Renal cortex interstitium (tissue), 15 donors: ENCODE measurements at places on chromosomes 4 and X.

DNA sequence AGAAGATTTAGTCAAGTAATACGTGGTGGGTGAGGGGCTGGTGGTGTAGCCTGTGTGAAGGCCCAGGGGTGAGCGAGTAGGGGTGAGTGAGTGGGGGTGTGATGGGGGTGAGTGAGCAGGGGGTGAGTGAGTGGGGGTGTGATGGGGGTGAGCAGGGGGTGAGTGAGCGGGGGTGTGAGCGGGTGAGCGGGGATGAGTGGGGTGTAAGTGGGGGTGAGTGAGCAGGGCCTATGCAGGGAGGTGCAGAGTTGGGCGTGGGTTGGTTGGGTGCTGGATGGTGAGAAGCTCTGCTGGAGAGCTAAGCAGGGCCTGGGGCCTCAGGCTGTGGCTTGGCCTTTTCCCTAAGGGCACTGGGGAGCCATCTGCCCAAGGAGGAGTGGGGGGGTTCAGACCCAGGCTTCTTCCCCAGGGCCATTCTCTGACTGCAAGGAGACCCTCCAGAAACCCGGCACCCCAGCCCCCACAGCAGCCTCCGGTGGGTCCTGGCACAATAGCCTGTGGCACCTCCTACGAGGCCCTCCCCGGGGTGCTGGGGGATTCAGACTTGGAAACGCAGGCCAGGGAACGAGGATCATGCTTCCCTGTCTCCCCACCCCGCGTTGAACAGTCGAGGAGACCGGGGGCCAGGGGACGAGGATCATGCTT lies 30.4 kb downstream of the SH3TC1 start:
- DNase-seq = no peak

DNA sequence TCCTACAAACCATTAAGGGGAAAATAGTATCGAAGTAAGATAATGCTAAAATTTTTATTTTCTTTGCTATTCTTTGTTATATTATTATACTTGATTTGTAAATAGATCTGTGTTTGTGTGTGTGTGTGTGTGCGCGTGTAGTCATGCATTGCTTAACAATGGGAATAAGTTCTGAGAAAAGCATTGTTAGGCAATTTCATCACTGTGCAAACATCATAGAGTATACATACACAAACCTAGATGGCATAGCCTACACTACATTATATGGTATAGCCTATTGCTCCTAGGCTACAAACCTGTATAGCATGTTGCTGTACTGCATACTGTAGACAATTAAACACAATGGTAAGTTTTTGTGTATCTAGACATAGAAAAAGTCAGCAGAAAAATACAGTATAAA lies 17.1 kb downstream of the MTTP start:
- DNase-seq = no peak

GRCh38 chr4:176844448-176844847 lies 51.7 kb upstream of the VEGFC start:
- no peak for DNase-seq

DNA sequence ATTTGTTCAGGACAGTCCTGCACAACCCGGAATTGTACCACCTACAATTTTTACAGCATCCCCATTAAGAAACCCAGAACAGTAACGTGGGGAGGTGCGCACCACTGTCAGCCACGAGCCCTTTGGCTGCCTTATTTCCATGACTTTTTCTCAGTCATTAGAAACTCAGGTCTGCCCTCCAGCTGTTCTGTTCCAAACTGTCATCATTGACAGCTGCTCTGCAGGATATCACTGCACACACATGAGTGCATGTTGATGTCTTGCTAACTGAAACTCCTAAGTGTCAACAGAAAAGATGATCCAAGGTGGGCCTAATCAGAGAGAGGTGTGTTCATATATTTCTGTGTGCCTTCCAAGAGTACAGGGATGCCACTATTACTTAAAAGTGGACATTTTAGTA lies 123.4 kb downstream of the PARM1 start:
- DNase-seq = no peak

DNA sequence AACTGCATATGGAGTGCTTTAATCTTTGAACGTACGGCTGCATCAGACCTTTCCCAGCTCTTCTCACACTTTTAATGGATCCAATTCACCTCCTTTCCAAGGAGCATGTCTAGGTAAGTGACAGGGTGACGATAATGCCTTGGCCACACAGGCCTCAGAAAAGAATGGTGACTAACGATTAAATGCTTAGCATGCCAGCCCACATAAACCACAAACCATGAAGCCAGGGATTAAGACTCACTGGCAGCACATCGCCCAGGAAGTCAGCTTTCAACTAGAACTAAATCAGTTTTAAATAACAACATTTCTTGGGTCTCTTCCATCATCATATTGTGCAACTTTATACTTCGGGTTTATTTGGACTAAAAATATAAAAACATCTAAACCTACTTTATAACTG lies 28.7 kb downstream of the INPP4B start:
- DNase-seq = no peak

DNA sequence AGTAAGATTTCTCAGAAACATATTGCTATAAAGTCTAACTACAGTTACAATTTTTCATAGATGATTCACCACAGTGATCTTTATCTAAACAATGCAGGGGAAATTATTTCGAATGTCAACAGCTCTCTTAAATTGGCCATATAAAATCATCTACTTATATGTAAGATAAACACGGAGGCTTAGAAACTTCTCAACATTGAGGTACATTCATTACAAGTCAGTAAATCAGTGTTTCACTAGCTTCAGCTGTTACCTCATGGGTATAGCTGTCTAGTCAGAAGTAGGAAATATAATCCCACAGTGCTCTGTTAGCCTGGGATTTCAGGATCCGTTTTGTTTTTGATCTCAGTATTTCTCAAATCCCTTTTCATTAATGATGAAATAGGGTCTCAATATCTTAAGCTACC lies 43.2 kb downstream of the PCDH7 start:
- DNase-seq = no peak
